Bronchial epithelial cell (primary cell): ENCODE measurements at places on chromosomes 5 and 9. TPM values are rescaled to one million over a fixed set of nuclear protein-coding genes. Genes with fewer than 3 reads are reported as not detected.

DNA sequence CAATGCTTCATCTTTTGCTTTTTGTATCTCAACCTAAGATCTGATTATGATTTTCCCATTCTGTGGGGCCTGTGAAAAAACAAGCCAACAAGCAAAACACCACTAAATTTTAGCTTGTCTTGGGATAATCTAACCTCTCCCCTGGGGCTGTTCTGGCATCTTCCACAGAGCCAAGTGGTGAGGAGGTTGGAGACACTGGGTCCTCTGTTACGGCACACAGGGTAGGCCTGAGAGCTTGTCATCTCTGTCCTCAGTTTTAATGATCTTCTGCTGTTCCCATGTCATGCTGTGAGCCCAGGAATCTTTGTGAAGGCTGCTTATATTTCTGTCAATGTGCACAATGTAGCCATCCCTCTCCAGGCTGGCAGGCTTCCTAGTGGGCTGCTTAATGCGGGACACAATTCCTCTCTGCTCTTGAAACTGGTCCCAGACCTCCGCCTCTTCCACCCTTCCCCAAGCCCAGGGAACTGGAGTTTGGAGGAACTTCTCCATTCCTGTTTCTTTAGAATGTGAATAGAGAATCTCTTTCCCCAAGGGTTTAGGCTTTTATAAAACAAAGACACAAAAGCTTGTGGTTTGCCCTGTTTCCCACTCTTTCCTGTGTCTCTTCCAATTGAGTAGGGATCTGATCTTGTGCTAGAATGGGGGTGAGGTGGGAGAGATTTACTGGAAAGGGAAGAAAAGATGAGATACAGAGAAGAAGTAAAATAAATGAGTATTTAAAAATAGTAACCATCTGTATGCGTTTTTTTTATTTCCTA lies 30.9 kb upstream of the SEMA6A start:
- DNase-seq = no peak

GRCh38 chr5:73922875-73923557 lies 297.0 kb downstream of the ARHGEF28 start:
- no peak for DNase-seq

DNA sequence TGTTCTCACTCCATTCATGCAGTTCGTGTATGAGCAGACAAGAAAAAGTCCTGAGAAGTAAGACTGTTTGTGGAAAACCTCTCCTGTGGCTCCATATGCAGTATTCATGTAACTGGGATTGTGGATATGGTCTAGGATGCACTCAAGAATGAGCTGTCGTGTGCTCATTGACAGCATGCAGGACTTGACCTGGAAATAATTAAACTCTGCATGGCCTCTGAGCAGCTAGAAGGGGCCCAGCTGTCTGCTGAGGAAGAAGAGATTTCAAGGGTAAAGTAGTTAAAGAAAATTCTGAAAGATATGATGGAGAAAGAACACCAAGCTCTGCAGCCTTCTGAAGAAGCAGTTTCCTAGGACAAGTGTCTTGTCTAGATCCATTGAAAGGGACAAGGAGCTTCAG lies 89.4 kb downstream of the KCTD16 start:
- DNase-seq = no peak

DNA sequence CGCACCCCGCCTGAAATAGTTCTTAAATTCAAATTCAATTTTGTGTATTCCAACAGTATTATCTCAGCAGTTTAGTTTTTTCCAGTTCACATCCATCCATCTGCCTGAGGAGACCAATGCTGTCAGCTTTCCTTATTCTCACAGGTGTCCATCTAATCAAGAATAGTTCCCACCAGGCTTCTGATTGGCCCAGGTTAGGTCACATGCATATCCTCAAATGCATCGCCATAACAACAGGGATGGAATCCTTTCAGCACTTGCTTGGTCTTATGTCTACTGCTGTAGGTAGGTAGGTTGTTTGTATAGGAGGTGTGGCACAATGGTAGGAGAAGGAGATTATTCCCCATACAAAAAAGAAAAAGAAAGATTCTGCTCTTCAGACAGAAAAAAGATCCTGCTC lies 91.2 kb downstream of the UBE2R2 start:
- DNase-seq = no peak

GRCh38 chr5:80411589-80412219 lies 3.8 kb downstream of the ZFYVE16 start:
- no peak for DNase-seq

RASEF gene
- total RNA-seq = 9.2 and 14.2 TPM in 2 replicates
